Astrocyte (in vitro differentiated cells and primary cell): ENCODE measurements at places on chromosomes 12 and 14.

DNA sequence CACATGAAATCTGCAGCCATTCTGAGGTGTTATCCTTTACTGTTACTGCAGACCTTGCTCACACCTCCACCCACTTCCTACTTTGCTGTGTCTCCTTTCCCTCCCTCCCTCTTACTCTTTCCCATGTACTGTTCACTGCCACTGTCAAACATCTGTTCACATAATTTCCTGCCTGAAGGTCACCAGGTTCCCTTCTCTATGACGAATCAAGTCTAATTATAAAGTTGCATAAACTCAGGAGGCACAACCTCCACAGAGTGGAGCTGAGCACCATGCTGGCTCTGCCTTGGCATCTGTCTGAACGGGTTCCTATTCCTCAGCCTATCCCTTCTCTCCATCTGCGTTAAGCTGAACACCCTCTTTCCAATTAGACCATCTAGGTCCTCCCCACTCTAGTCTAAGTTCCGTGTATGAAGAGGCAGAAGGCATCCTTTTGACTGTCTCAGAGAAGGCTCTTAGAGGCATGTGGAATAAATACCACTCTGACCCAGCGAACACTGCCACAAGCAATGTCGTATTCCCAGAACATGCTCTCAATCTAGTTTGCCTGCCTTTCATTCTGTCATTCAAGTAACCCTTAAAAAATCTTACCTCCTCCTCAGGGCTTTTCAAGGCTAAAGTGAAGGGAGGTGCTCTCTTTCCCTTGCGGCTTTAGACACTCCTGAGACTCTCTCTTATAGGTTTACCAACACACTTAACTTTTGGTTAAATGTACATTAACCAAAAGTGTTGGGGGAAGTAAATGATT is 48.7 kb downstream of the ACADS start:
- DNase-seq = no peak

DNA sequence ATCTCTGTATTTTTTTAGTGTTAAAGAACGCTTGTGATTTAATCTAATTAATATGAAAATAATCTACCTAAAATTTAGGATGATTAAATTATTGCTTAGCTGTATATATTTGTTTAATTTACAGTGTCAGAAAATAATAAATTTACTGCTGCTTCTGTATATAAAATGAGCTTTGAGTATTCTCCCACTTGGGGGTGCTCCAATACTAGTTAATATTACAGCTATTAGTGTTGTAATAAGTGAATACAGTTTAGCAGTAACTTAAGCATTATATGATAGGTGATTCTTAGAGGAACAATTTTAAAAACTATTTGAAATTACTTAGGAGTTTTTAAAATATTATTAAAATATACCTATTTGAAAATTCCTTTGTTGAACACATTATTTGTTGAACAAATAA is 62.2 kb downstream of the PAPOLA start:
- no peak for DNase-seq

GRCh38 chr14:68440820-68441219 is 352.0 kb downstream of the ZFP36L1 start:
- peak; percentile 46 for DNase-seq

- peak; percentile 53 for DNase-seq
Observed at GRCh38 chr14:66638689-66639088, 130.7 kb downstream of the GPHN start.

DNA sequence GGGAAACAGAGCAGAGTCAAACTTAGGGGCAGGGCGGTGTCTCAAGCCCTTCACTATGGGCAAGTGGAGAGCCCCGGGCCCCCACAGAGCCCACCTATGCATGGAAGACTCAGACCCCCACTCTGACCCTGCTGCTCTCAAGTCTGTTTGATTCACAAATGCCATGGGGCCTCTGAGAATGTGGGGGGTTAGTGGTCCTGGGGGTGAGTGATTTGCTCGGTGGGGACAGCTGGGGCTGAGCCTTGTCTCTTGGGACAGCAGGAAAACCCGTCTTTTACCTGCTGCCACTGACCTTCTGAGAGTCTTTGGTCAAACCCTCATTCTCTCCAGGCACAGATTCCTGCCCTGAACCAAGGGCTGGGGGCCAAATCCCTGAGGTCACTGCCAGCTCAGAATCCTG is 201.0 kb upstream of the RTL1 start:
- DNase-seq = no peak

DNA sequence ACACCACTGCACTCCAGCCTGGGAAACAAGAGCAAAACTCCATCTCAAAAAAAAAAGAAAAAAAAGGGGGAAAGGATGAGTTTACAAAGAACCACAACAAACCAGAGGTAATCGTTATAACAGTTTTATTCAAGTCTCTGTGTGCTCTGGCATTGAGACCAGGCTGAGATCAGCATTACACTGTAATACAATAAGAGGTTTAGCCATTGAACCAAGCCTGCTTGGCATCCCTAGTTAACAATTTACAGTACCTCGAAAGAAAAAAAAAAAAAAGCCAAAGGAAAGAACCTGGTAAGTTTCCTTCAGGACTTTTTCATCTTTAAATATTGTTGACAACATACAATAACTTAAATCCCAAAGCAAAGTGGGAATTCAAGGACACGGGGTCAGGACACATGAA is 80.7 kb downstream of the TTC9 start:
- DNase-seq = no peak

GRCh38 chr12:22250762-22251161 is 83.7 kb downstream of the ST8SIA1 start:
- no peak for DNase-seq

DNA sequence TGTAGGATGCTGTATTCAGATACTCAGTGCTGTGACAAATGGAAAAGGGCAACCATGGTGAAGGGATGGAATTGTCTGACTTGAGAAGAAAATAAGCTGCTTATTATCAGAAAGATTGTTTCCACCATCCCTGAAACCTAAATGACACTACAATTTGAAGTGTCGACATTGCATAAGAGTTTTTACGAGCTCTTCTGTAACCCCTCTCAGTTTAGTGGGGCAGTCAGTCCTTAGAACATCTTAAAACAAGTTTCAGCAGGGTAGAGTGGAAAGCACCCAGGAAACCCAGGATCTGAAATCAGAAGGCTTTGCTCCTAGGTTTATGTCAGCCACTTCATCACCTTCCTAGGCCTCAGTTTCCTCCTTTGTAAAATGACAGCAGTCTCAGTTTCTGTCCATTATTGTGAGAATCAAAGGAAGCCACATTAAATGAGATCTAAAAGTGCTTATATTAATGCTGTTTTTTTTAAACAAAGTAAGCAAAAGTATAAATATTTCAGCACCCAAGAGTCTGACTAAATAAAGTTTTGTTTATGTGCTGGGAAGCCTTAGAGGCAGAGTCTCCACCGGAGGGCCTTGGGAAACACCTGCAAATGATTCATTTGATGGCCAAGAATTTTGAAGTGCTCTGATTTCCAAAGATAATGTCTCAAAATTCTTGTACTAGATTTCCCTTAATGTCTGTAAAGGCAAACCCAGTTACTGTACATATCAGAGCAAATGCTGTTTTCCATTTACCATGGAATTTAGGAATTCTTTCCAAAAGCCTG is 1.8 kb downstream of the IFT43 start:
- DNase-seq = no peak

GRCh38 chr12:10289005-10289754 is 18.5 kb upstream of the KLRD1 start:
- no peak for DNase-seq

- DNase-seq = no peak
Observed at GRCh38 chr12:114327765-114328164, 78.2 kb downstream of the TBX5 start.

DNA sequence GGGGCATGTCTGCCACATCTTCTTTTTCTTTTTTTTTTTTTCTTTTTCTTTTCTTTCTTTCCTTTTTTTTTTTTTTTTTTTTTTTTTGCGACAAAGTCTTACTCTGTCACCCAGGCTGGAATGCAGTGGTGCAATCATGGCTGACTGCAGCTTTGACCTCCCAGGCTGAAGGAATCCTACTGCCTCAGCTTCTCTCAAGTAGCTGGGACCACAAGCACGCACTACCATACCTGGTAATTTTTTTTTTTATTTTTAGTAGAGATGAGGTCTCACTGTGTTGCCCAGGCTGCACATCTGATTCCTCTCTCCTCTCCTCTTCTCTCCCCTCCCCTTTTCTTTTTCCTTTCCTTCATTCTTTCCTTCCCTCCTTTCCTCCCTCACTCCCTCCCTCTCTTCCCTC is 18.5 kb downstream of the SLC15A5 start:
- no peak for DNase-seq

GRCh38 chr14:63773504-63773903 is 45.6 kb upstream of the SGPP1 start:
- DNase-seq = no peak

- DNase-seq = no peak
Observed at GRCh38 chr14:67973436-67973835, 153.9 kb downstream of the RAD51B start.

- no peak for DNase-seq
Observed at GRCh38 chr12:131882804-131883520, 11.5 kb upstream of the ULK1 start.

- no peak for DNase-seq
Observed at GRCh38 chr14:31228533-31228932, 20.9 kb upstream of the HECTD1 start.

DNA sequence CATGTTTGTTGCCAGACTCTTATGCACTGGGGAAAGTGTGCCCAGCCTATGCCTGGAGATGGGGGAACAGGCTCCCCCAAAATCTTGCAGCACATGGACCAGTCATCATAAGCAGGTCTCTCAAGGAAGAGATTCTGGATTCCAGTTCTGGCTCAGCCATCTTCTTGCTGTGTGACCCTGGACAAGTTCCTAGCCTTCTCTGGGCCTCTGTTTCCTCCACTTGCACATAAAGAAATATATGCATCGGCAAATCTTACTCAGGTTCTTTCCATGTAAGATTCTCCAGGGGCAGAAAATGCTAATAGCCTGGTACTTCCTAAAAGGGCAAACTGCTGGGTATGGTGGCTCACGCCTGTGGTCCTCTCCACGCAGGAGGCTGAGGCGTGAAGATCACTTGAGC is 7.2 kb downstream of the OAS3 start:
- no peak for DNase-seq

GRCh38 chr12:82758749-82759330 is 72.1 kb downstream of the TMTC2 start:
- DNase-seq = no peak
